Osteoblast (primary cell): ENCODE measurements at places on chromosomes 12 and 14. TPM values are rescaled to one million over a fixed set of nuclear protein-coding genes. Genes with fewer than 3 reads are reported as not detected.

The KRT81 gene
- 0.29 TPM in 1 of 2 replicates, not detected in the other for total RNA-seq

The RPS6KA5 gene
- 1.2 and 1.4 TPM in 2 replicates for total RNA-seq

The NDRG2 gene
- under 0.01 TPM in 1 of 2 replicates, not detected in the other for total RNA-seq

The ASB2 gene
- 0.88 and 1.1 TPM in 2 replicates for total RNA-seq

The TAS2R7 gene
- total RNA-seq, result not detected in 2 replicates

The PUS1 gene
- 6.5 and 7.6 TPM in 2 replicates for total RNA-seq

The KRT86 gene
- total RNA-seq, result under 0.01 and 0.36 TPM in 2 replicates

The ASIC1 gene
- 0.72 and 0.88 TPM in 2 replicates for total RNA-seq
